T-helper 2 cell (primary cell): ENCODE measurements at places on chromosomes 3 and 15.

DNA sequence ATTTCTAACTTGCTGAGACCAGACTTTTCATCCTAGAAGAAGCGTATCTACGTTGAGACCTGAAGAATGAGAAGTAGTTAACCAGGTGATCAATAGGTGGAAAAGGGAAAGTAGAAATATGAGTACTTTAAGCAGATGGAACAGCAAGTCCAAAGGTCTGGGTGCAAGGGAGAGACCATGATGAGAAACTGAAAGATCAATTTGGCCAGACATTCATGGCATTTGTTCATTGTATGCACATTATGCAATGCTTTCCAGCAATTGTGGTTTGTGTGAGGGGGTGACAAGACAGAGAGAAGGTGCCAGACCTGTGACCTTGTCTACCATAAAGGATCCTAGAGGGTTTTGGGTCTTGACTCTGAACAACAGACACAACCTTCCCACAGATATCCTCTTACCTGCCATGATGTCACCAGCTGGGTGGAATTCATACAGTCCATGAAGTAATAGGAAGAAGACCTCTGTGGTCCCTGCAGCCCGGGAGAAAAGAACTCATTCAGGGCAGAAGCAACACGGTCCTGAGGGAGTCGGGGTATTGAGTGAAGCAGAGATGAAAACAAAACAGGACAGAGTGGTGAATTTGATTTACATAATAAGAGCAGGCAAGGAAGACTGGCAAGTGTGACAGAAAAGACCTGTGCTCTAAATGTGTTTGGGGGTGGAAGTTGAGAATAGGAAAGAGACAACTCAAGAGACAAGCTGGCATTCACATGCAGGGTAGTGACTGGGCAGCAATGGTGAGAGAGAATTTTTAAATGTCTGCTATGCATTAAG is 63.4 kb upstream of the PSMD6 start:
- no peak for DNase-seq

DNA sequence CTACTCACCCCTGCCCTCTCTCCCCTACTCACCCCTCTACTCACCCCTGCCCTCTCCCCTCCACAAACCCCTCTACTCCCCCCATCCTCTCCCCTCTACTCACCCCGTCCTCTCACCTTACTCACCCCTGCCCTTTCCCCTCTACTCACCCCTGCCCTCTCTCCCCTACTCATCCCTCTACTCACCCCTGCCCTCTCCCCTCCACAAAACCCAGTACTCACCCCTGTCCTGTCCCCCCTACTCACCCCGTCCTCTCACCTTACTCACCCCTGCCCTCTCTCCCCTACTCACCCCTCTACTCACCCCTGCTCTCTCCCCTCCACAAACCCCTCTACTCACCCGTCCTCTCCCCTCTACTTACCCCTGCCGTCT is 14.2 kb downstream of the BFSP2 start:
- DNase-seq, result no peak

DNA sequence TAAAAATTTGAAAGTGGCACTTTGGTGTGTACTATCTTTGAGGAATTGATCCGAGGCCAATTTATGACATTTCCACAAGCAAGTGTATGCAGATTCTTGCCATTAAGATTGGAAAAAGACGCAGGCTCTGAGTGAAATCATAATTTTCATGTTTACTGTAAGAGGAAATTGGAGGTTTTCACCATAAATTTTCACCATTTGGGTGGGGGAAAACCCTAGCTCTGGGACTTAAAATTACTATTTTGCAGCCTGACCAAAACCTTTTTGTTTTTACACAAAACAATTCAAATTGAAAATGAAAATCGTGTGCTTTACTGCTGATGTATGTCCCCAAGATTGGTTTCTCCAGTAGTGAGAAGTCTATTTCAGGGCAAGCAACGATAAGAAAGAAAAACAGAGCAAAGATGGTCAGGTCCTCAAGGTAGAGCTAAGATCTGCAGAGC is 282.6 kb downstream of the FOXP1 start:
- DNase-seq, result no peak

- no peak for DNase-seq
These were observed 70.6 kb upstream of the RASGRP1 start for GRCh38 chr15:38635170-38635569.

GRCh38 chr15:85354461-85354860 is 25.9 kb upstream of the AKAP13 start:
- no peak for DNase-seq

DNA sequence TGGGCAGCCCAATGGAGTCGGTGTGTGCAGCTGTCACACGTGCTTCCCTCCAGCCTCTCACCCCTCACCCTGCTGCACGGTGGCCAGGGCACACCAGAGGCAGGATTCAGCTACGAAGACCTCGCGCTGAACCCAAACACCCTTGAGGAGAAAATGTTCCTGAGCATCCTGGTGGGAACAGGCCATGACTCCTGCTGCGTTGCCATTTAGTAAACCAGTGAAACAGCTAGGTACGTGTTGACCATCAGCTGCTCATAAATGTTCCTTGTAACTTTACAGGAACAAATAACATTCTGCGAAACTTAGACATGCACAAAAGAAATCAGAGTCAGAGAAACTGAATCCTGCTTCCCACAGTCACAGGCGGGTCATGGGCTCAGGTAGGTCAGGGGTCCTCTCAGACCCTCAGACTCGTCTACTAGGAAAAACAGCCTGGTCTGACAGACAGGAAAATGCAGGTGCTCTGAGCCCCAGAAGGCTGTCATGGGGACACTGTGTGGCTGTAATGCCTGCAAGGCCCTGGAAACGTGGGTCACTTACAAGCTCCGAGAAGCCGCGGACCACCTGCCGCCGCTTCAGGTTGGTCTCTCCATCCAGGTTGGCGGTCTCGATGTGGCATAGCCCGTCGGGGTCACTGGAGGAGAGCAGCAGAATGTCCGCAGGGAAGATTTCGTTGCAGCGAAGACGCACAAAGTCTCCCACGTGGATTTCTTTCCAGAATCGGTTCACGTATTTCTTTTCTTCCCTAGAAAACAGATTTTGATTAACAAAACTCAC is 82.5 kb downstream of the ATP10A start:
- DNase-seq, result no peak

DNA sequence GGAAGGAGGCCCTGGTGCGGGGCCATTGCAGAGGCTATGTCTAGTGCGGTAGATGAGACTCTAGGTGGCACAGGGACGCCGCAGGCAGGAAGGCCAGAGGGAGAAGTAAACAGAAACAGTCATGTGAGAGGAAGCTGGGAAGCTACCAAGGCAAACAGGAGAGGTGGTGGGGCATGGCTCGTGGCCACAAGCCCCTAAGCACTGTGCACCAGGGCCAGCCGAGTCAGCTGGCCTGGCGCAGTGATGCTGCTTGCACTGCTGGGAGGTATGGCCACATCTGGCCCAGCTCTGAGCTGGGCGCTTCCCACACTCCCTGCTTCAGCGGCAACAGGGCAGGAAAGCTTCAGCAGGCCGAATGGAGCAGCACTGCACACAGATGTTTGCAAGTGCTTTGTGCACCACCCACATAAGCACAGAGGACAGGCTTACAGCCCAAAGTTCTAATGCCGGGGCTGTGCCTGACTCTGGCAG is 76.6 kb downstream of the SRGAP3 start:
- DNase-seq, result no peak

DNA sequence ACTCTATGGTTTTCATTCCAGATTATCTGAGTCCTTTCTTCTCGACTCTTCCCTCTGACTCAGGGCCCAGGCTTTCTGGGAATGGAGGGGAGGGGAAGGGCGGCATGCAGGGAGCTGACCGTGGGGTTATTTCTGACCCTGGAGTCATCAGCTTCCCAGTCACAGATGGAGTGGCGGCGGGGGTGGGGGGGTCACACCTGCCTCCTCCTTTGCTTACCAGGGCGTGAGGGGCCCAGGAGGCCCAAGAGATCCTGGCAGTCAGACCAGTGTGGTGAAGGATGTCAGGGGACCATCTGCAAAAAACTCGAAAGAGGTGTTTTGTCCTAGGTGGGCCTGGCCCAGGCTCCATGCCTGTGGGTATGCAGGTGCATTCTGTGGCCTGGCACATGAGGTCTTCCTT is 996 bp upstream of the XIRP1 start:
- DNase-seq, result no peak

- no peak for DNase-seq
These were observed 120.1 kb downstream of the SRGAP3 start for GRCh38 chr3:9129365-9129764.

DNA sequence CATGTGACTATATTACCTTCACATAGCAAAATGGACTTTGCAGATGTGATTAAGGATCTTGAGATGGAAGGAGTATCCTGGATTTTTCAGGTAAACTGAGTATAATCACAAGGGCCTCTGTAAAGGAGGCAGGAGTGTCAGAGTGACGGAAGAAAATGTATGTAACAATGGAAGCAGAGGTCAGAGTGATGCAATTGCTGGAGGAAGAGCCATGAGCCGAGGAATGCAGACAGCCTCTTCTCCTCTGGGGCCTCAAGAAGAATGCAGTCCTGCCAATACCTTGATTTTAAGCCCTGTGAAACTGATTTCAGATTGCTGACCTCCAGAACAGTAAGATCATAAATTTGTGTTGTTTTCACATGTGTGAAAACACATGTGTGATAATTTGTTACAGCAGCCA is 15.1 kb downstream of the HEMK1 start:
- DNase-seq, result no peak

DNA sequence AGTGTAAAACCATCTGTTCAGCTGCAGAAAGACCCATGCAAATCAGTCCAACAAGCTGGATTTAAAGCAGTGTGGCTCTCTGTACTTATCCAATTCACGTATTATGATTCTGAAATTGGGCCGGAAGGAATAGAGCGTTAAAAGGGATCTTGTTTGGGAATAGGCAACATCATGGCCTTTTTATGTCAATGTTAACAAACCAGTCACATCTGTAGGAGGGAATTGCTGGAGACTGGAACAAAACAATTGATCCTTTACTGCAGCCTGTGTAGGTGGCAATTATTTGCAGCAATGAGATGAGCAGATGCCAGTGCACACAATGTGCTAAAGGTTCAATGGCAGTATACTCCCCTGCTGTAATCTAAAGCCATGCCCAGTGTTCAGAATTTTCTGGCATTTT is 887.4 kb upstream of the ROBO1 start:
- DNase-seq, result no peak

DNA sequence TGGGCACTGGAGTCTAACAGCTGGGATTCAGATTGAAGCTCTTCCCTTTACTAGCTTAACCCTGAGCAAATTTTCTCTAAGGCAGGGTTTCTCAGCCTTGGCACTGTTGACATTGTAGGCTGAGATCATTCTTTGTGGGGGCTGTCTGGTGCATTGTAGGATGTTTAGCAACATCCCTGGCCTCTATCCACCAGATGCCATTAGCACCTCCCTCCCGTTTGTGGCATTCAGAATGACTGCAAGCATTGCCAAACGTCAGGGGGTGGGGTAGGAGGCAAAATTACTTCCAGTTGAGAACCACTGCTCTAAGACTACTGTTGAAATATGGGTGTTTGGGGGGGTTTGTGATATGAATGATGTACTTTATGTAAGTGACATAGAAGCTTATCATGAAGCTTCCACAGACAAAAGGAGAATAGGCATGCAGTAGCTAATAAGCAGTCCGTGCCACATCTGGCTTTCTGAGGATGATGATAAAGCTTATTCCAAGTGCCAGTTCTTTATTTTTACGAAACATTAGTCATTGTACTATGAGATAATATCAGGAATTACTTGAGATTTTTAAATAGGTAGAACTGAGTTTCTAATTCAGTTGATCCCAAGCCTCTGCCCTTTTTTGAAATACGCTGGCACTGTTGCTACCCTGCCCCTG is 39.3 kb downstream of the NKIRAS1 start:
- no peak for DNase-seq

GRCh38 chr3:169952045-169952444 is 14.6 kb upstream of the SEC62 start:
- no peak for DNase-seq

GRCh38 chr15:70401709-70402108 is 304.0 kb upstream of the TLE3 start:
- no peak for DNase-seq

DNA sequence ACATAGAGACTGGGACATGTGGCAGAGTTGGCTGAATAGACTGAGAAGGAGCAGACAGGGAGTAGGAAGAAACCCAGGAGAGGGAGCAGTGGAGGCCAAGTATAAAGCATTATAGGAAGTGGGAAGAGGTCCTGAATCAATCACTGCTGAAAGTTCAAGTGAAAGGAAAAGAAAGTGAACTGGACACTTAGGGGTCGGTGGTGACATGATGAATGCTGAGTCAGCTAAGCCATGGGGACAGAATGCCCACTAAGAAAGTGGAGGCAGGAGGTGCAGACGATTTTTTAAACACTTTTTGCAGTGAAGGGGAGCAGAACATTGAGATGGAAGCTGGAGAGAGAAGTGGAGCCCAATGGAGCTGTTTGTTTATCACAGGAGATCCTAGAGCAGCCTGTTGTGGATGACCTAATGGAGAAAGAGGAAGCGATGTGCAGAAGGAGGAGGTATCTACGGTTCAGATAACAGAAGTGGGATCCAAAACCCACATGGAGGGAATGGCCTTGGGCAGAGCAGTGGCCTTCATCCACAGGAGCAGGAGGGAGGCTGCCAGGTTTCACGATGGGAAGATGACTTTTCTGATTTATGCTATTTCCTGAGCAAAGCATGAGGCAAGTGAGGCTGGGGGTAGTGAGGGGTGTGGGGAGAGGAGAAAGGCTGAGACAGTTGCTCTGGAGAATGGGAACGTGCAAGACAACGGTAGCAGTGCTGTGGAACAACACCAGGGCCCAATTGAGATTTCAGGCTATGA is 208.2 kb downstream of the RPLP1 start:
- no peak for DNase-seq

DNA sequence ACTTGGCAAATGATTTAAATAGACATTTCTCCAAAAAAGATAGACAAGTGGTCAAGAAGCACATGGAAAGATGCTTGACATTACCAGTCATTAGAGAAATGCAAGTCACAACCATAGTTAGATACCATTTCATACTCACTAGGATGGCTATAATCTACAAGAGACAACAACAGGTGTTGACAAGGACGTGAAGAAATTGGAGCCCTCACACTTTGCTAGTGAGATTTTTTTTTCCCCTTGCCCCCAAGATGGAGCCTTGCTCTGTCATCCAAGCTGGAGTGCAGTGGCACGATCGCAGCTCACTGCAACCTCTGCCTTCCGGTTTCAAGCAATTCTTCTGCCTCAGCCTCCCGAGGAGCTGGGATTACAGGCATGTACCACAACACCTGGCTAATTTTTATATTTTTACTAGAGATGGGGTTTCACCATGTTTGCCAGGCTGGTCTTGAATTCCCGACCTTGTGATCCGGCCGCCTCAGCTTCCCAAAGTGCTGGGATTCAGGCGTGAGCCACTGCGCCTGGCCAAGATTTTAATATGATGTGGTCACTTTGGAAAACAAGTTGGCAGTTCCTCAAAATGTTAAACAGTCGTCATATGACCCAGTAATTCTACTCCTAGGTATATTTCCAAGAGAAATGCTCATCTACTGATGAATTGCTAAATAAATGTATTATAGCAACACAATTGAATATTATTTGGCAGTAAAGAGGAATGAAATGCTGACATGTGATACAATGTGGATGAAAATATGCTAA is 103.3 kb downstream of the ATG7 start:
- no peak for DNase-seq

DNA sequence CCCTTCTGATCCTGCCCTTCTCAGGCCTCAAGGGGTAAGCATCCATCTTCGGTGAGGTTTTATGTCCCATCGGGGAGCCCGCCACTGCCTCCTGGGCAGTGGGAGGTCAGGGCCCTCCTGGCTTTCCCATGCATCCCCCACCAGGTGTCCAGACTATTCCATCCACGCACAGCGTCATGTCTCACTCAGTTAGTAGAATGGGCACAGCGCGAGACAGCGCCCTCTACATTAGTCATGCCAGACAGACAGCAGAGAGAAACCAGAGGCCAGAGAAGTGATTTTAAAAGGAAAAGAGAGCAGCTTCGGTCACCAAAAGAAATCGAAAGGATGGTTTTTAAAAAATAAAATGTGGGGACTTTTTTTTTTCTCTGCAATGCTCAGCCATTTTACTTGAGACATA is 49.8 kb downstream of the ZDHHC3 start:
- no peak for DNase-seq
